ENCODE measurements at places on chromosomes 5 and 9. TPM values are rescaled to one million over a fixed set of nuclear protein-coding genes. Genes with fewer than 3 reads are reported as not detected.

The PCDHGA8 gene
- total RNA-seq: 3.2 TPM

The ARID3C gene
- not detected for total RNA-seq

The TNC gene
- total RNA-seq: 137 TPM

The WWC1 gene
- total RNA-seq: not detected

The CCL27 gene
- 9.3 TPM for total RNA-seq

The TEX10 gene
- total RNA-seq: 2.3 TPM
